ENCODE measurements at places on chromosomes 3 and 15. TPM values are rescaled to one million over a fixed set of nuclear protein-coding genes. Genes with fewer than 3 reads are reported as not detected.

DNA sequence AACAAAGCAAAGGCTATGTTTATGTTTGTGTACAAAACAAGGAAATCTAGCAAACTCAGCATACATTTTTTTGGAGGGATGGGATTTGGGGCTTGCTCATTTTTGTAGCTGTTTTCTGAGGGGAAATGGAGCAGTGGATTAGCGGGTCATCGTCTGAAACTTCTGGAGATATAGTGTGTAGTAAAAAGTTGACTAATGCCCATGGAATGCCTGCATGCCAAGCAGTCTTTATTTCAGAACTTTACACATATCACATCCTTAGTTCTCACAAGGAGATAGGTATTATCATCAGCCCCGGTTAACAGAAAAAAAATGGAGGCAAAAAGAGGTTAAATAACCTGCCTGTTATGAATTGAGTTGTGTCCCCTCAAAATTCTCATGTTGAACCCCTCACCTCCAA, 47.1 kb downstream of the ATP13A4 start:
- H3K4me1 ChIP-seq, result peaks cover 8% of the 10 kb centered on the region
- no peak for DNase-seq
- H3K27ac ChIP-seq, result no peak overlapping the region
- H3K36me3 ChIP-seq, result no peaks in the 10 kb centered on the region
- H3K27me3 ChIP-seq, result no peaks in the 10 kb centered on the region
- no peak overlapping the region for H3K4me3 ChIP-seq

GRCh38 chr15:100350434-100351226, 8.9 kb upstream of the ADAMTS17 start:
- H3K4me1 ChIP-seq, result peaks cover 20% of the 10 kb centered on the region
- H3K27me3 ChIP-seq, result peaks cover 22% of the 10 kb centered on the region
- peak; percentile 45 for DNase-seq
- peak overlapping the region; percentile 89 for H3K27ac ChIP-seq
- H3K36me3 ChIP-seq, result peaks cover 14% of the 10 kb centered on the region
- H3K4me3 ChIP-seq, result peak overlapping the region; percentile 94

DNA sequence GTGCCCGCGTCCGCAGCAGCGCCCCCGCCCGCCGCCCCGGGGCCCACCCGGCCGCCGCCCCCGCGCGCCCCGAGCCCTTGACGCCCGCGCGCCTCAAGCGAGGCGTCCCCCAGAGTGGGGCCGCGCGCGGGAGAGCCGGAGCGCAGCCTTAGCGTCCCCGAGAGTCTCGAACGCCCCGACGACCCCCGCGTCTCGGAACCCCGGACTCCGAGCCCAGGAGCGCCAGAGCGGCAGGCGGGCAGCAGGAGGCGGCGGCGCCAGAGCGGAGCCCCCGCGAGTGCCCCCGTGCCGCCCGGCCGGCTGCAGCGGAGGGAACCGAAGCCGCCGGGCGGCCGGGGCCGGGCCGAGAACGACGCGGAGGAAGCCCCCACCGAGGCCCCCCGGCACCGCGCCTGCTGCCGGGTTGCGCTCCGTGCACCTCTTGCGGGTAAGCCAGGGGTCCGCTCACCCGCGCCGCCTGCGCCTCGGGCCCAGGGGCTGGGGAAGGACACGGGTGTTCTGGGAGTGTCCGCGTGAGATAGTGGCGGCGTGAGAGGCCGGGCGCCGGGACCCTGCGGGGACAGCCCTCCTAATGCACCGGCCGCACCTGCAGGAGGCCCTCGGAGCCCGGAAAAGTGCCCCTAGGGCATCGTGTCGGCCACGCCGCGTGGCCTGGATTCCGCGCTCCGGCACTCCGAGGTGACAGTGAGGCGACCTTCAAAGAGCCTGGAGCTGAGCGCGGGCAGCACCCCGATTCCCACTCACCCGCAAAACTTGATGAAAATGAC, 52.0 kb upstream of the ULK4 start:
- H3K36me3 ChIP-seq, result peaks cover 30% of the 10 kb centered on the region
- peak overlapping the region; percentile 77 for H3K4me3 ChIP-seq
- peak; percentile 28 for DNase-seq
- H3K4me1 ChIP-seq, result peaks cover 38% of the 10 kb centered on the region

GRCh38 chr3:139357899-139358298, 14.1 kb downstream of the MRPS22 start:
- peaks cover 6% of the 10 kb centered on the region for H3K4me1 ChIP-seq
- no peaks in the 10 kb centered on the region for H3K27me3 ChIP-seq
- H3K36me3 ChIP-seq, result peaks cover 85% of the 10 kb centered on the region
- DNase-seq, result no peak
- H3K4me3 ChIP-seq, result no peak overlapping the region

DNA sequence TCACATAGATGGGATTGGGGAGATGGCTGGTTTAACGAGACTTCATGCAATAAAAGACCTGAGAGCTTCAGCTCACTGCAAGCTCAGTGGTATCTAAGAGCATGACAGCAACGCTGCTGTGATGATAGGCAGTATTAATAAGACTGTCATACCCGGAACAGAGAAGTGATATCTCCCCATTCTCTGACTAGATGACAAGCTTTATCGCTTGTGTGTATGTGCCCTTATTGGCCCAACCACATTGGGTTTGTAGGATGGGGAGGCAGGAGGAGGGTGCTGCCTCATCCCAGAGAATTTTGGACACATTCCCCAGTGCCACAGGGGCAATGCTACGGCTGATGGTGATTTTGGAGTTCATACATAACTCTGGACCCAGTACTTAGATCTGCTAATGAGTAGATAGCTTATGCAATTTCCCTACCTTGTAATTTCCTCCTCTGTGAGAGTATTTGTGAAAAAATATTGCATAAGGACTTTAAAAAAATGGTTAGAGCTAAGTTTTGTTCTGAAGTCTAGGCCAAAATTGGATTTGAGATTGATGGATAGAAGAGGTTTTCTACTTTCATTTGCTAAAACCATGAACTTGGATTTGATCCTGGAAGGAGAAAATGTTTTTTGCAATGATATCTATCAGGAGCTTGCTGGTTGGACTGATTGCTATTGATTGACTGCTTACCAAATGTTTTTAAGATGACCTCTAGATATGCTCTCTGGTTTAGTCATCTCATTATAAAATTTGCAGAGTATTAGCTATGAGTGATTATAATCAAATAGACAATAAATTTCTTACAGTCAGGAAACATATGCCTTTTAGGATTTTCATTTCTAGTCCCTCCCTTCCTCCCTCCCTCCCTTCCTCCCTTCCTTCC, 14.0 kb upstream of the TMEM212 start:
- no peaks in the 10 kb centered on the region for H3K36me3 ChIP-seq
- H3K4me3 ChIP-seq, result no peak overlapping the region
- DNase-seq, result no peak
- peaks cover 46% of the 10 kb centered on the region for H3K4me1 ChIP-seq
- H3K27ac ChIP-seq, result no peak overlapping the region

GRCh38 chr15:101349047-101349951, 54.3 kb upstream of the SNRPA1 start:
- H3K27me3 ChIP-seq, result peaks cover 3% of the 10 kb centered on the region
- H3K4me3 ChIP-seq, result peak overlapping the region; percentile 18
- H3K4me1 ChIP-seq, result peaks cover 28% of the 10 kb centered on the region
- peak; percentile 63 for DNase-seq
- H3K36me3 ChIP-seq, result no peaks in the 10 kb centered on the region
- no peak overlapping the region for H3K27ac ChIP-seq

DNA sequence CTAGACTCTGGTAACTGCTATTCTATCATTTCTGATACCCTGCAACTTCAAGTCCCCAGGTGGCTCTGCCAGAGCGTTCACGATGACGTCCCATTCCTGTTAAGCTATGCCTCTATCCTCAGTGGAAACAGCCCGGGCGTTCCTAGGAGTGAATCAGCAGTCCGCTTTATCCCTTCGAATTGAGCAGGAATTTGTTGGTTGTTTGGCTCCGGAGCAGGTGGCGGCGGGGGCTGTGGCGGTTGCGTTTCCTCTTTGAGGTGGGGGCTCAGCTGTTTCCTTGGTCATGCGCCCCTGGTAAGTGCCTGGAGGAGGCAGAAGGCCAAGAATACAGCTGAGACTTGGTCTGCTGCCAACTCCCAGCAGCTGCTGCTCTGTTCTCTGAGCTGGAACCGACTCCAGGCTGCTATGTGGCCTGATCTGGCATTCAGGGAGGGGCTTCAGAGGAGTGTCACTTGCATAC, 25.2 kb downstream of the ARPP21 start:
- H3K27ac ChIP-seq, result no peak overlapping the region
- H3K27me3 ChIP-seq, result no peaks in the 10 kb centered on the region
- no peak for DNase-seq
- H3K4me1 ChIP-seq, result no peaks in the 10 kb centered on the region
- H3K4me3 ChIP-seq, result no peak overlapping the region

GRCh38 chr3:190502946-190503345, 10.9 kb upstream of the IL1RAP start:
- no peaks in the 10 kb centered on the region for H3K36me3 ChIP-seq
- peaks cover 27% of the 10 kb centered on the region for H3K4me1 ChIP-seq
- DNase-seq, result no peak
- no peaks in the 10 kb centered on the region for H3K27me3 ChIP-seq
- no peak overlapping the region for H3K27ac ChIP-seq

STAB1 gene
- total RNA-seq, result not detected

GRCh38 chr3:184334470-184335158, 2.8 kb upstream of the FAM131A start:
- H3K36me3 ChIP-seq, result peaks cover 90% of the 10 kb centered on the region
- no peaks in the 10 kb centered on the region for H3K27me3 ChIP-seq
- peak overlapping the region; percentile 8 for H3K4me3 ChIP-seq
- H3K4me1 ChIP-seq, result peaks cover 52% of the 10 kb centered on the region
- H3K27ac ChIP-seq, result peak overlapping the region; percentile 43

- DNase-seq, result no peak
- peaks cover under 1% of the 10 kb centered on the region for H3K4me1 ChIP-seq
- H3K27ac ChIP-seq, result no peak overlapping the region
- H3K4me3 ChIP-seq, result no peak overlapping the region
- H3K36me3 ChIP-seq, result no peaks in the 10 kb centered on the region
Observed at GRCh38 chr3:24042174-24043059, 97.3 kb downstream of the NR1D2 start.

RCCD1 gene
- 42.6 TPM for total RNA-seq

SPINT1 gene
- 93.7 TPM for total RNA-seq

GRCh38 chr3:71813704-71814103, 28.8 kb upstream of the PROK2 start:
- no peaks in the 10 kb centered on the region for H3K36me3 ChIP-seq
- no peak overlapping the region for H3K27ac ChIP-seq
- H3K27me3 ChIP-seq, result no peaks in the 10 kb centered on the region
- no peak overlapping the region for H3K4me3 ChIP-seq

GRCh38 chr3:186825294-186825821, 17.2 kb upstream of the ADIPOQ start:
- H3K4me3 ChIP-seq, result peak overlapping the region; percentile 55
- H3K27me3 ChIP-seq, result peaks cover 66% of the 10 kb centered on the region
- peaks cover 26% of the 10 kb centered on the region for H3K36me3 ChIP-seq
- no peak overlapping the region for H3K27ac ChIP-seq
- H3K4me1 ChIP-seq, result peaks cover 33% of the 10 kb centered on the region
- peak; percentile 38 for DNase-seq

TEX55 gene
- not detected for total RNA-seq

NEK11 gene
- total RNA-seq, result 23.9 TPM

MED12L gene
- total RNA-seq, result 4.6 TPM

TNFAIP8L3 gene
- total RNA-seq, result not detected

IMPG2 gene
- 0.50 TPM for total RNA-seq

DNA sequence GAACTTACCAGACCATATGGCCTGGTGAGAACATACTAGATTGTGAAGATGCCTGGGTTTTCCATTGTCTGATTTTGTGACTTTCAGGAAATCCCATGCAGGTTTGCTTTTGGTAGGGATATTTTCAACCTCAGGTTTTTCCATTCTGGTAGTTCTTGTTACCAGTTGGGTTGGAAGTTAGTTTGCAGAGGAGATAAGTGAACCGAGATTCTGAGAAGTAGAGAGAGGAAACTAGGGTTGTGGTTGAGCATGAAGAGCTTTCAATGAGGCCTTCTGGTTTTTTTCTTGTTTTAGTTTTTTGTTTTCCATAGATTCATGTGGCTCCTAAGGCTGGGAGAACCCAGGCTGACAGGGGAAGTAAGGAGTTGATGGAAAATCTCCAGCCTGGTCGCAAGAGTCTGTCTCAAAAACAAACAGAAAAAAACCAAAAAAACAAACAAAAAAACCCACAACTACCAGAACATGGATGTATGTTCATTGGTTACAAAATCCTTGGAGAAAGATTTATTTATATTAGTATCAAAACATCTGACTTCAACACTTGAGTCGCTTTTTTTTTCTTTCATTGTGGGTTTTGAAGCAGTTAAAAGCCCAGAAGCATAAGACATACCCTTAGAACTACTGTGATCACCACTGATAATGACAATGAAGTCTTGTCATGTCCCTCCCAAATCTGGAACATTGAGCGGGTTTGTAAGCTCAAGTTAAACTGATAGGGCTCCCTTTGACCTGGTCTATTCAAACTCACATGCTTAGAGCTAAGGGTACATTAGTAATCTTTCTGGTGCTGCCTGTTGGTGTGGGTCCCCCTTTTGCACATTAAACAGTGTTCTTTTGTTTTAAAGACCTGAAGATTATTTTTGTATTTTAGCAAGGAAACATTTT, 3.2 kb downstream of the GPR171 start:
- no peak overlapping the region for H3K27ac ChIP-seq
- no peaks in the 10 kb centered on the region for H3K4me1 ChIP-seq
- no peaks in the 10 kb centered on the region for H3K36me3 ChIP-seq
- DNase-seq, result no peak
- no peak overlapping the region for H3K4me3 ChIP-seq

All from Calu3 (cell line).